ENCODE measurements at places on chromosomes 7 and 10.

- no peak overlapping the region for H3K27ac ChIP-seq
- no peaks in the 10 kb centered on the region for H3K27me3 ChIP-seq
- H3K36me3 ChIP-seq: peaks cover 7% of the 10 kb centered on the region
- peaks cover 37% of the 10 kb centered on the region for H3K4me1 ChIP-seq
Measured at GRCh38 chr10:61973906-61974305, 72.4 kb downstream of the ARID5B start.

GRCh38 chr10:77016855-77017254 lies 620.8 kb downstream of the KCNMA1 start:
- H3K36me3 ChIP-seq: no peaks in the 10 kb centered on the region
- no peak overlapping the region for H3K4me3 ChIP-seq
- H3K27ac ChIP-seq: no peak overlapping the region
- peaks cover 3% of the 10 kb centered on the region for H3K27me3 ChIP-seq
- DNase-seq: no peak

DNA sequence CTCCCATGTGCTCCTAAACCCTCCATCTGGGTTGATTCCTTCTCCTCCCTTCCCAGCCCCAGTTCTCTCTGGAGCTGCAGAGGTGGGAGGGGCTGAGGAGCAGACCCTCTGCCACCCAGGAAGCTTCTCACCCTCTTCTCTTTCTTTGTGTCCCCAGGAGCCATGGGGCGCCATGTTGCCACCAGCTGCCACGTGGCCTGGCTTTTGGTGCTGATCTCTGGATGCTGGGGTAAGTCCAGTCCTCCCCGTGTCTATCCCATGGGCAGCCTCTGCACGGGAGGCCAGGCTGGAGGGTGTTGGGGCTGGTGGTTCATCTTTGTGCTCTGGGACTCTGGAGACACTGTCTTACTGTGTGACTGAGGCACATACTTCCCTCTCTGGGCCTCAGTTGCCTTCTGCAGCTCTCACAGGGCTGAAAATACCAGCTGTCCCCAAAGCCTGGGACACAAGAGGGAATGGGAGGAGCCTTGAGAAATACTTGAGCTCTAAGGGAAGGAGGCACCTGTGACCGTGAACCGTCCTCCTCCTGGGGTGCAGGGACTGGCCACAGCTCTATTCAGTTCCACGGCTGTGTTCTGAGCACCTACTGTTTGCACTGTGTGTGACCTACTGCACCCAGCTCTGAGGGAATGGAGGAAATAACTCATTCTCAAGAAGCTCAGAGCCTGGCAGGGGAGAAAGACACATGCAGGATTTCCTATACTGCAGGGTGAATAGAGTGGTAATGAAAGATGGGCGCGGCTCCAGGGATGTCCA lies 43.1 kb downstream of the CDH23 start:
- peak overlapping the region; percentile 50 for H3K27ac ChIP-seq
- no peak overlapping the region for H3K4me3 ChIP-seq
- DNase-seq: no peak
- no peaks in the 10 kb centered on the region for H3K4me1 ChIP-seq
- no peaks in the 10 kb centered on the region for H3K36me3 ChIP-seq
- H3K27me3 ChIP-seq: no peaks in the 10 kb centered on the region

GRCh38 chr10:114719311-114719710 lies 61.2 kb upstream of the ABLIM1 start:
- no peak overlapping the region for H3K27ac ChIP-seq
- no peaks in the 10 kb centered on the region for H3K36me3 ChIP-seq
- H3K27me3 ChIP-seq: no peaks in the 10 kb centered on the region
- H3K4me3 ChIP-seq: no peak overlapping the region
- peaks cover 14% of the 10 kb centered on the region for H3K4me1 ChIP-seq

GRCh38 chr7:73645643-73646174 lies 21.4 kb upstream of the MLXIPL start:
- peaks cover 75% of the 10 kb centered on the region for H3K27me3 ChIP-seq
- no peak overlapping the region for H3K27ac ChIP-seq
- no peak overlapping the region for H3K4me3 ChIP-seq

DNA sequence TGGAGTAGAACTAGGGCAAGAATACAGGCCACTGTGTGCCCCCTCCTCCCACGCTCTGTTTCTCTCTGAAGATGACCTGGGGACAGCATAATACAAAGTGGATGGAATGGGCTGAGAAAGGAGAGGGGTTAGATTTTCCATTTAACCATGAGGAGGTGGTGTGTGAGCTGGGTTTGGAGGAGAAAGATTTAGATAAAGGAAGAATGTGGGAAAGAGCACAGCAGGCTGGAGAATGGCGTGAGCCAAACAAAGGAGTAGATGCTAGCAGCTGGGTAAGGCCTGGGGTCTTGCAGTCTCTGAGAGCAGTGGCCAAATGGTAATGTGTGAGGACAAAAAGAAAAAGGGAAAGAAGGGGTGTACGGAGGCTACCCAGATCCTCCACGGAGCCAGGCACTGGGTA lies 8.6 kb downstream of the PNLIPRP2 start:
- H3K4me3 ChIP-seq: no peak overlapping the region
- no peak for DNase-seq
- no peak overlapping the region for H3K27ac ChIP-seq
- H3K27me3 ChIP-seq: peaks cover 12% of the 10 kb centered on the region
- H3K36me3 ChIP-seq: no peaks in the 10 kb centered on the region

DNA sequence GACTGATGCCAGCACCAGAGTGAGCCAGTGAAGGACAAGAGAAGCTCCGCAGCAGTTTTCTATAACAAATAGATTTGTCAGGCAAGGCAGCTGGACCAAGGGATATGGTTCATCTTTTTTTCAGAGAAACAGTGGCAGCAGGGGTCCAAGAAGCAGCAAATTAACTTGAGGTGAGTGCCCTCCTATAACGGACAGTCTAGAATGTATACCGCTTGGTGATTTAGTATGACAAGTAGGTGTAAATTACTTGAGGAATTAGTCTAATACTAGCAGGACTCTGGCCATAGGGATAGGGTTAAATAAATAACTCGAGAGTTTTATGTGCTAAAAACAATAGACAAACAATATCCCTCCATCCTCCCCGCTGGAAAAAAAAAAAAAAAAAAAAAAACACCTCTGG lies 153.0 kb upstream of the WNT16 start:
- no peaks in the 10 kb centered on the region for H3K36me3 ChIP-seq
- no peak overlapping the region for H3K4me3 ChIP-seq
- no peak for DNase-seq
- H3K4me1 ChIP-seq: no peaks in the 10 kb centered on the region
- H3K27me3 ChIP-seq: no peaks in the 10 kb centered on the region

DNA sequence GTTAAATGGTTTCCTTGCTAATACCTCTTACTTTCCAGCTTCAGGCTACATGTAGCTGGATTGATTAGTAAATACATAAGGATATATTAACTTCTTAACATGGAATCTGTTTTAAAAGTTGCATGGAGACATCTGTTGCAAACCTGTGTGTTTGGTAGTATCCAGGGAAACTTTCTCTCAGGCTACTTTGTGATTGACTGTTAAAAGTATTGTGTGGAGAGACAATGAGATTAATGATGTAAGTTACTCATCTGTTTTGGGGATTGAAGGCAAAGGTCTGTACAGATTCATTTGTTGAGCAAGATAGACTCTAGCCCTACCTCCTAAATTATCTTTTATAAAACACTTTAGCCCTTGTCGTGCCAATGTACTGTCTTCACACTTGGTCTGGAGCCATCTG lies 6.6 kb downstream of the CREB5 start:
- no peak for DNase-seq
- peaks cover 2% of the 10 kb centered on the region for H3K27me3 ChIP-seq
- H3K4me3 ChIP-seq: no peak overlapping the region
- no peaks in the 10 kb centered on the region for H3K36me3 ChIP-seq
- H3K4me1 ChIP-seq: peaks cover 5% of the 10 kb centered on the region

DNA sequence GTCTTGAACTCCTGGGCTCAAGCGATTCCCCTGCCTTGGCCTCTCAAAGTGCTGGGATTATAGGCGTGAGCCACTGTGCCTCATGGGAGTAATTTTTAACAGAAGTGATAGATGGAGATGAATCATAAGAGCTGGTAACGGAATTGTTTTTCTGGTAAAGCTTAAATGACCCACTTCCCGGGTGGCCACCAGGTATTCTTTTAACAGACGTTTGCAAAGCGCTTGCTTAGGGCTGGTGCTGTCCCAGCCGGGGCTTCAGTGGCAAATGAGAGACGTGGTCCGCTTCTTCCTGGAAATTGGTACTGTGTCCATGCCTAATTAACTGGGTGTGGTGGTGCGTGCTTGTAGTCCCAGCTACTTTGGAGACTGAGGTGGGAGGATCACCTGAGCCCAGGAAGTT lies 23.5 kb downstream of the CAMK1D start:
- no peak for DNase-seq
- H3K4me3 ChIP-seq: no peak overlapping the region
- H3K27ac ChIP-seq: no peak overlapping the region
- no peaks in the 10 kb centered on the region for H3K36me3 ChIP-seq
- H3K27me3 ChIP-seq: no peaks in the 10 kb centered on the region
- H3K4me1 ChIP-seq: no peaks in the 10 kb centered on the region

GRCh38 chr10:102644066-102644645 lies at the start of gene TRIM8:
TRIM8 (plus strand) TSS chr10:102644479; CDS start chr10:102644618, 139 bp downstream.
- H3K36me3 ChIP-seq: no peaks in the 10 kb centered on the region
- H3K27me3 ChIP-seq: peaks cover 5% of the 10 kb centered on the region
- H3K4me1 ChIP-seq: peaks cover 52% of the 10 kb centered on the region
- H3K4me3 ChIP-seq: peak within 1 kb of the TSS; percentile 98
- peak; percentile 44 for DNase-seq

DNA sequence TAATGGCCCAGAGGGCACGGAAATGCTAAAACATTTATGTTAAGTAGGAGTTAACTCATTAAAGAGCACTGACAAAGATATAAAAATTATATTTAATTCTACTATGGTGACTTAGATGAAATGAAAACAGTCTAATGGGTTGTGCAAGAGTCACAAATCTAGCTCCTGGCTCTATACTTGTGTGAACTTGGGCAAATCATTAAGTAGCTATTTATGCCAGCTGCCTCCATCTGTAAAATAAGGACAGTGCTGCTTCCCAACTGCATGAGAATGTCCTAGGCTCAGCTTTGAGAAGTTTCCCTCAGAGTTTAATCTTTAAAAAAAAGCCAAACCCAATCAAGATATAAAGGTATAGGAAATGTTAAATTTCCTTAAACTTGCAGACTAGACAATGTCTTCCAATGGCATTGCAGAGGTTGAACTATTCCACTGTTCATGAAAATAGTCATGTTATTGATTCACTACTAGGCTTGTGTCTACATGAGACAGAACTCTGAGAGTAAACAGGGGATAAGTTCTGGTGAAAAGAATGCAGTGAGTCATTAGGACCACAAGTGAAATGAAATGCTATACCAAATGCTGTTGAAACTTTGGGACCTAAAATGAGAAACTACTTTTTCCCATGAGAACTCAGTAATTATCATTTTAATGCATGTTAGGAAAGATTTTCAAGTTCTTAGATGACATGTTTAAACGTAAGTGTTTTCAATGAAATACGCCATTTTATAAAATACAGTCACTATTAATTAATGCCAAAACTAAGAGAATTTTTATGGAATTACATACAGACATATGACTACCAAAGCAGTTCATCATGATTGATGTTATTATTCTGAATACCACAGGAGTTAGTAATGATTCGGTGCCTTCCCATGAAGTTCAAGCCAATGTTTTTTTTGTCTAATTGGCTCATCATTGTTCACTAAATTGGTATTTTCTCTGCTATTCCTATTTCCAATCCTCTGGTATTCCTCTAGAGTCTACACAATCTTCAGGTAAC lies 84.2 kb downstream of the CDK6 start:
- no peak overlapping the region for H3K4me3 ChIP-seq
- H3K36me3 ChIP-seq: peaks cover 7% of the 10 kb centered on the region
- DNase-seq: no peak
- H3K27ac ChIP-seq: no peak overlapping the region
- no peaks in the 10 kb centered on the region for H3K27me3 ChIP-seq

- H3K4me1 ChIP-seq: no peaks in the 10 kb centered on the region
- H3K36me3 ChIP-seq: no peaks in the 10 kb centered on the region
- H3K27me3 ChIP-seq: no peaks in the 10 kb centered on the region
- DNase-seq: no peak
- no peak overlapping the region for H3K4me3 ChIP-seq
Measured at GRCh38 chr7:116162992-116163391, 47.3 kb upstream of the TES start.

DNA sequence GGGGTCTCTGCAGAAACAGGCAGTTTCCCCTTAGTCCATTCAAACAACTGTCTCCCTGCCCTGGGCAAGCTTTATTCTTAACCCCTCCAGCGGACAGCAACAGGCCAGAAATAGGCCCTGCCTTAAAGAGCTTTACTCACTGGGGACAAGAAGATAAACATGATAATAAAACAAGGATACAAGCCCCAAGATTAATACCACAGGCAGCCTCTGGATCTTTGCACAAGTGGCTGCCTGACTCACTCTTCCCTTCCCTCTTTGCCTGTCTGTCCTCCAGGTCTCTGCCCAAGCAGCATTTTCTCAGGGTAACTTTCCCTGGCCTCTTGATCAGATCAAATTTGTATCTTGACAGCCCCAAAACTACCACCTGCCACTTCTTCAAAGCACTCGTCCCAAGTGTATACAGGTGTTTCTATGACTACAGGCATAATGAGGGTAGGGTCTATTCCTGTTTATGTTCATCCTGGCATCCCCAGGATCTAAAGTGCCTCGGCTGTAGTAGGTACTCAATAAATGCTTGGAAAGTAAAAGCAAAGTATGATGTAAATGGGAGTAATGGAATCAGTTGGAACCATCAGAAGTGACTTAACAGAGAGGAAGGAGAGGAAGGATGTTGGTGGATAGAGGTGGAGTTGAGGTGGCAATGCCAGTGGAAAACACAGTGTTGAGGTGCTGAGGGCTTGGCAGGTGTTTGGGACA lies 7.0 kb upstream of the CAMK2G start:
- peaks cover 8% of the 10 kb centered on the region for H3K4me1 ChIP-seq

DNA sequence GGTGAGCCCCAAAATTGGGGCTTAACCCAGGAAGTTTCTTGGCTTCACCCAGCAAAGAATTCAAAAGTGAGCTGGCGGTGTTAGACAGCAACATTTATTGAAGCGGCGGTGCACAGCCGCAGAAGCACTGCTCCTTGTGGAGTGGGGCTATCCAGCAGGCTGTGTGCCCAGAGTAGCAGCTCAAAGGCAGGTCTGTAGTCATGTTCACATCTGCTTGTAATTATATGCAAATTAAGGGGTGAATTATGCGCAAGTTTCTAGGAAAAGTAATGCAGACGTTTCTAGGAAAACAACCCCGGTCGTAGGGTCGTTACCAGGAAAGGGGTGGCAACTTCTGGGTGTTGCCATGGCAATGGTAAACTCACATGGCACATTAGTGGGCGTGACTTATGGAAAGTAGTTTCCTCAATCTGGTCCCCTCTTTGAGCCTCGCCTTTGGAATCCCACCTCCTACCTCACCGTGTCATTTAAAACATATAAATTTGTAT lies 13.7 kb upstream of the KBTBD2 start:
- H3K27ac ChIP-seq: peak overlapping the region; percentile 94
- peak; percentile 42 for DNase-seq
- no peaks in the 10 kb centered on the region for H3K27me3 ChIP-seq
- peak overlapping the region; percentile 90 for H3K4me3 ChIP-seq
